ENCODE measurements at places on chromosomes 1 and 21. TPM values are rescaled to one million over a fixed set of nuclear protein-coding genes. Genes with fewer than 3 reads are reported as not detected.

Gene CFAP45
- polyA plus RNA-seq = 3.7 TPM

Gene RHBG
- polyA plus RNA-seq = 24.3 TPM

DNA sequence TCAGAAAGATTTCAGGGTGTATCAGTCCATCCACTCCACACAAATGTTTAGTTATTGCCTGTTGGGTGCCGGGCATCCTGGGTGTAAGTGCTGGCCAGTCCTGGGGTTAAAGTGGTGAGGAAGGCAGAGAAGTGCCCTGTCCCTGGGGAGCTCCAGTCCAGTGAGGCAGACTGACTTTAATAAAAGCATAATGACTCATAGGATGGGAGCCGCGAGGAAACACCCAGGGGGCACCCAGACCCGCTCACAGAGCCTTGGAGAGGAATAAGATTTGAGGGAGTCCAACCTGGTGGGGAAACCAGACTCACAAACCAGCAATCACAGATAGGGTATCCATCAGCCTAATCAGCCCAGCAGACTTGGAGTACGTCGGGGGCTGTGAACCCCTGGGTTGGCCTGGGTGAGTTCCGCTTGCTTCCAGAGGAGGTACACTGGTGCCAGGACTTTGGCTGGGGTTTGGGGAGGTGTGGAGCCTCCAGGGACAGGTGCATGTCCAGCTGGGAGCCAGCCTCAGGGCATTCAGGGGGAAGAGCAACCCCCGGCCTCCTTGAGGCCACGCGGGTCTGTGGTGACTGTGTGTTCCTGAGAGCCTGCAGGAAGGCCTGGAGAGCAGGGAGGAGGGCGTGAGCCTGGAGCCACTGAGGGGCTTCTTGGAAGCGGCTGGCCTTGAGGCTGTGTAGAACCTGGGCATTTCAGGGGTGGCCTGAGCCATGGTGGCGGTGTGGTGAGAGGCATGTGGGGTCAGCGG, 3.7 kb downstream of the PEAR1 start:
- no peak for DNase-seq

GRCh38 chr1:217135987-217136894, 413.0 kb upstream of the ESRRG start:
- no peak for DNase-seq

DNA sequence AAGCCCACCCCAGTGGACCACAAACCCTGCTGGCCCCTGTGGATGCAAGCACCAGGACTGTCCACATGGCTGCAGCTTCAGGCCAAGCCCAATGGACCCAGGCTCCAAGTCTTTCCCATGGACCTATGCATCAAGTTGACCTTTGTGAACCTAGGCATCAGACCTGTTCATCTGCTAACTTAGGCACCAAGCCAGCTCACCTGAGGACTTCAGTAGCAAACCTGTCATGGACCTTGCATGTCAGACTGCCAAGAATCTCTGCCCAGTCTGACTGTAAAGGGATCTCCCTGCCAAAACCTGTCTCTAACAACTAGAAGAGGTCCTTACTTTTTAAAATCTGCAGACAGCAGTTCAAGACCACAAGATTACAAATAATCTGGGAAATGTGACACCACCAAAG, 37.8 kb downstream of the FMO3 start:
- no peak for DNase-seq

DNA sequence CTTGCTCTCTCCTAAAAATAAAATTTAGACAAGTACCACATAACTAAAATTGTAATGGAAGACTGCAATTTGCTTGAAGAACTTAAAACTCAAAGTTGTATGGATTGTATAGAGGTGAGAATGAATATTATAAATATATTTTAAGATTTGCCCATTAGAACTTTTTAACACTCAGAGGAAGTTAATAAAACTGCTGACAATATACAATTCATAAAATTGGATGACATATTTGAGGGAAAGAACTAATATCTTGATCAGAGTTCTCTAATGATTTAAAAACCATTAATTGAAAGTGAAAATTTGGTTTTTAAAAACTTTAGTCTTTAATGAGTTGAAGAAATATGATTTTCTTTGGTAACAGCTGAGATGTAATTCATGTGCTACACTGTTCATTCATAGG, 20.9 kb downstream of the TTC3 start:
- DNase-seq = no peak

- DNase-seq = no peak
These were observed 2.5 kb downstream of the UBL4B start for GRCh38 chr1:110114784-110115183.

GRCh38 chr1:214438530-214438929, 112.9 kb downstream of the PTPN14 start:
- DNase-seq = no peak

DNA sequence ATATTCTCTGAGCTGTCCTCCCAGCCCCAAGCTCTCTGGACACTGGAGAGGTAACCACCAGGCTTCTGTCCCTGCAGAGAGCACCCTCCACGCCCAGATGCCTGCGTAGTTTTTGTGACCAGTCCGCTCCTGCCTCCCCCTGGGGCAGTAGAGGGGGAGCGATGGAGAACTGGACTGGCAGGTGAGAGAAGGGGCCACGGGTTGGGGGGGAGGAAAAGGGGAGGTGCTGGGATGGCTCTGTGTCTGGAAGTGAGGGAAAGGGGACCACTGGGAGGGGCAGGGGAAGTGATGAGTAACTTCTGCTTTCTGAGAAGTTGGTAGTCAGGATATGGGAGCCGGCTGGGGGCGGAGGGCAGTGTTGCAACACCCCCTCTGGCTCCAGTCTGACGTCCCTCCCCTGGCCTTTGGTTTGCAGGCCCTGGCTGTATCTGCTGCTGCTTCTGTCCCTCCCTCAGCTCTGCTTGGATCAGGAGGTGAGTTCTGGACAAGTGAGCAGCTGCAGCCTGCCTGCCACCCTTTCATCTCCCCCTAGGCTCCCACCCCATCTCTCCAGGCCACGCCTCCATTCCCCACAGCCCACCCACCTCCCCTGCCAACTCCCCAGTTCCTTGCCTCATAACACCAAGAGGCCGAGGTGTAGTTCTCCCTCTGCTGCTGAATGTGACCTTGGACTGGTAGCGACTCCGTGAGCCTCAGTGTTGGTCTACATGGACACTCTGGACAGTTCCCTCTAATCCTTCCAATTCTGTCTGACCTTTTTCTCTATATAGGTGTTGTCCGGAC, 3.1 kb downstream of the ADAMTSL4 start:
- DNase-seq = no peak
